ENCODE measurements at places on chromosomes 2 and 18.

DNA sequence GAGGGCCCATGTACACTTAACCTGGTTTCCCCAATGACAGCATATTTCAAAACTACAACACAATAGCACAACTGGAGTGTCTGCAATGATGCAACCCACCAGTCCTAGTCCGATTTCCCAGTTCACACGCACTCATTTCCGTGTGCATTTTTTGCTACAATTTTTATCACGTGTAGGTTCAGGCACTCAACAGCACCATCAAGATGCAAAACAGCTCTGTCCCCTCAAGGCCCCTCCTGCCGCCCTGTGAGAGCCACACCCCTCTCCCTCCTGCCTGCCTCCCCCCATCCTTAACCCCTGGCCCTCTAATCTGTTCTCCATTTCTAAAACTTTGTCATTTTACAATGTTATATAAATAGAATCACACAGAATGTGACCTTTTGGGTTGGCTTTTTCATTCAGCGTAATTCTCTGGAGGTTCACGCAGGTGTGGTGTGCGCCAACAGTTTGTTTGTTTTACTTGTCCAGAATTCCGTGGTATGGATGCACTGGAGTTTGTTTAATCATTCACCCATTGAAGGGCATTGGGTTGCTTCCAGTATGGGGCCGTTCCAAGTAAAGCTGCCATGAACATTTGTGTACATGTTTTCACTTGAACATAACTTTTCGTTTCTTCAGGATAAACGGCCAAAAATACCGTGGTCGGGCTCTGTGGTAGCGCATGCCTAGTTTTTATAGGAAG is 8.4 kb downstream of the KCNIP3 start:
- peak; percentile 29 for DNase-seq

DNA sequence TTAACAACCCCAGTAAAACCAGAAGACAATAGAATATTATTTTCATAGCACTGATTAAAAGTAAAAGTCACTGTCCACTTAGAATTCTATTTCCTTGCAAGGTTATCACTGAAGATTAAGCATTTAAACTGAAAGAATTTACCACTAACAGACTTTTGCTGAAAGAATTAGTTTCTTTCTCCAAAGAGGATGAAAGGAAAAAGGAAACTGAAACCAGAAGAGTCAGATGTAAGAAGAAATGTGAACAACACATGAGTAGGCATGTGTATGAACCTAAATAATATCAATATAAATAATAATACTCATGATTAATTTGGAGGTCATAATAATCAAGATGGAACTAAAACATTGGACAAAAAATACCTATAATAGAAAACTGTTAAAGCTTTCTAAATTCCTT is 82.4 kb upstream of the KLHL29 start:
- no peak for DNase-seq

DNA sequence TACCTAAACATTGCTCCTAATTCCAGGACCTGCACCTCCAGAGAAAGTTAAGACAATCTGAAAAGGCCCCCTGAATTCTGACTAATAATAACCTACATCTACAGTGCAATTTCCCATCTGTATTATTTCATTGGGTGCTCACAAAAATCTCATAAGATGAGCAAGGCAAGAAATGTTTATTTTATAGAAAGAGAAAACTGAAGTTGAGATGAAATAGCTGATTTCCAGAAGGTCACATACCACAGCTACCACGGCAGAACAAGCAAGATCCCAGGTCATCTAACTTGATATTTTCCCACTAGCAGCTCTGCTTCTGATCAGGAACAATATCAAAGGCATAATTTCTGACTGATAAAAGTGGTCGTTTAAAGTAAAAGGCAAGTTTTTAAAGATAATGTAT is 105.8 kb upstream of the COL5A2 start:
- DNase-seq = peak; percentile 24

DNA sequence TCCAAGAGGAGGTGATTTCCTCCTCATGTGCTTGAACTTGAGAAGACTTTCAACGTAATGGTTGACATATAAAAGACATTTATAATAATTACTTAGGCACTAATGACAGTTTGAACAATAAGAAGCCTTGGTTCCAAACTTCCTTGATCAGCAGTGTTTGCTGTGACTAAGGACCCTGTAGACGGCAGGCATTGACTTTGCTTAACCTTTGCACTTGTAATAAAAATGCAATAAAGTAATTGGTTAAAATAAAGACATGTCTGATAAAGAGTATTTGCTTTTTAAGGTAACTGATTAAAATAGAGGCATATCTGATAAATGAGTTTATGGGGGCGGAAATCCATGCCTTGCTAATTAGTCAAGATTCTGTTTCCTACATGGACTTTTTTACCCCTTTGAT is 82.2 kb upstream of the ST8SIA3 start:
- DNase-seq = no peak

DNA sequence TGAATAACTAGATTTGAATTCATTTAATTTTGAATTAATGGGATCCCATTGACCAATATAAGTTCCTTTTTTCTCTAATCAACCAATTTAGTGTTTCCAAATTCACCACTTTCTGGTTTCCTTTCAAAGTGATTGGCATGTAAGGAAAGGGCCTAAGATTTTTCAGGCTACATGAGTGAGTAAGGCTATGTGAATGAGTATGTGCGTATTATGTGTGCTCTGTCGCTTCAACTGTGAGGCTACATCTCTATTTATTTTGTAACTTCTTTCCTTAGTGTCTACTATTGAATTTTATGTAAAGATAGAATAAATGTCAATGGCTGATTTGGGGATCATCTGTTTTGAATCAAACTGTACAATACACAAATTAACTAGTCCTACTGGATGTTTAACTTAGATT is 110.6 kb downstream of the ABCA12 start:
- peak; percentile 20 for DNase-seq

DNA sequence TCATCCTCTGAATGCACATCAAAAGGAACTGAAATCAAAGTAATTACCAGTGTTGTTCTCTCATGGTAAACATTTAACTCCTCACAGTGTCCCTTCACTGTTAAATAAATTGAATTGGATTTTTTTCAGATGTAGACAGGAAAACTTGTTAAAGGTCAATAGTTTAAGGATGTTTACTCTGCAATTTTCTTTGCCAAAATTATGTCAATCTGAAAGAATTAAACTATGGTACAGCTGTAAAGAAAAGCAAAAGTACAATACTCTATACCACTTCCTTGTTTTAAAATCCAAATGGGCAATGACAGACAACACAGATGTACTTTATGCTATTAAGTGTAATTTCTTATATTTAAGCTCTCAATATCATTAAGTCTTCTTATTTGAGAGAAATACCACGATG is 153.2 kb downstream of the WDPCP start:
- no peak for DNase-seq

GRCh38 chr18:43665105-43665788 is 388.0 kb upstream of the SYT4 start:
- peak; percentile 97 for DNase-seq

DNA sequence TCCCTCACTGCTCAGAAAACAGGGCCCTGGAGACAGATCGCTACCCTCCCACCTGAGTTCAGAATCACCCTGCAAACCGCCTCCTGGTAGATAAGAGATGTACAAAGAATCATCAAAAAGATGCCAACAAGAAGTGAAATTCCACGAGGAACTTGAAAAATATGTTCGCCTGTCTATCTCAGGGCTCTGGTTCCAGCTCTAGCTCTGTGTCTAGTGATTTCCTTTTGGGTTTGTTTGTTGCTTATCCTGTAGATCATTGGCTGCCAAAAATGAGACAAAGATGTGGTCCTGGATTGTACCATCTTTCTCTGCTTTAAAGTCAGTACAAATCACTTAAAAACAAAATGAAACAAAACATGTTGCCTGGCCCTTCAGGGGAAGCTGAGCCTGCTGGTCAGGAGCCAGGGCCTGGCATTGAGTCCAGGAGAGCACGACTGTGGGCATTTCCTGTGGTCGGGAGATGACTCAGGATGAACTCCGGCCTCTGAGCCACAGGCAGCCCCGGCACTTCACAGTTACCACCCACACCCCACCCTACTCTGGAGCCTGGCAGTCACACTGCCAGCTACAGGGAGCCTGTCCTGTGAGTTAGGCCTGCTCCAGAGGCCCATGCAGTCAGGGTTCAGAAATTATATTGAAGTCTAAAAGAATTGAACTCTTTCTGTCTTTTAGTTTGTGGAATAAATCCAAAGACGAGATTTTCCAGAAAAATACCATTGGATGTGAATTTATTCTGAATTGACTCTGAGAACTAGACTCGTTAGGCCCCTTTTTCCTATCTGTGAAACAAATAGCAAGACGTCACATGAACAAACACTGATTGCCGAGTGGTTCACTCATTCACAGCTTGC is 8.0 kb upstream of the ITGB6 start:
- peak; percentile 98 for DNase-seq

DNA sequence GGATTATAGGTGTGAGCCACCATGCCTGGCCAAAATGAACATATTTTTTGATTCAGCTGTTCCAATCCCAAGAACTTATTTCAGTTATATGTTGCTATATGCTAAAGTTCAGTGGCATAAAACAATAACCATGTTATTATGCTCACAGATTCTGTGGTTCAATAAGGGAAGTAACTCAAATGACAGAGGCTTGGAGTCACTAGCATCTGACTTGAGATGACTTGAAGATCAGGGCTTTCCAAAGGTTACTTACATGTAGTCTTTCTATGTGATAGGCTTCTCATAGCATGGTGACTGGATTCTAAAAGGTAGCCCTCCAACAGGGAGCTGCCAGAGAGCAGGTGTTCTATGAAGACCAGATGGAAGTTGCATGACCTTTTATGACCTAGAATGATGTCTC is 17.2 kb downstream of the CLK1 start:
- DNase-seq = no peak

DNA sequence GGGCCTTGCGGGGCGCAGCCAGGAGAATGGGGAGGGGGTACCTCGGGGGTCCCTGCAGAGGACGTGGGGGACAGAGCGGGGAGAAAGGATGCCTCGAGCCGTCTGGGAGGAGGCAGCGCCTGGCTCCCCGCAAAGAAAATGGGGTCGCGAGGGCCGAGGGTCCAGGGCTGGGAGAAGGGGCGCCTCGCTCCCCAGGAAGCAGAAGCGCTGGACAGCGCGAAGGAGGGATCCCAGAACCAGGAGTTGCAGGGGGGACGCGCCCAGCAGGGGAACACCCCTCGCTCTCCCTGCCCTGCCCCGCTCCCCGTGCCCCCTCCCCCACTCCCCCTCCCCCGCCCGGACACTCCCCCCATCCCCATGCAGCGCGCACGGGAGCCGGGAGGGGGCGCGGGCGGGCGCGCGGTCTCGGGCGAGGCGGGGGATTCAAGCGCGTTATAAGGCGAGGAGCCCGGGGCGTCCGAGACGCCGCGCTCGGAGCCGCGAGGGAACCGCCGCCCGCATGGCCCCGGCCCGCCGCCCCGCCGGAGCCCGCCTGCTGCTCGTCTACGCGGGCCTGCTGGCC is at the start of gene ERFE:
TSS of gene ERFE (plus strand) at position 462 of the 562 bp plus-strand sequence. CDS start at position 500, 38 bp downstream.
- DNase-seq = peak; percentile 69

- no peak for DNase-seq
These were observed 163.4 kb downstream of the INHBB start for GRCh38 chr2:120509213-120509815.

GRCh38 chr2:234632527-234633391 is 135.9 kb upstream of the ARL4C start:
- peak; percentile 7 for DNase-seq

GRCh38 chr2:109711230-109712122 is 82.6 kb upstream of the RGPD5 start:
- DNase-seq = no peak

GRCh38 chr2:41771710-41772109 is 276.1 kb upstream of the PKDCC start:
- no peak for DNase-seq

DNA sequence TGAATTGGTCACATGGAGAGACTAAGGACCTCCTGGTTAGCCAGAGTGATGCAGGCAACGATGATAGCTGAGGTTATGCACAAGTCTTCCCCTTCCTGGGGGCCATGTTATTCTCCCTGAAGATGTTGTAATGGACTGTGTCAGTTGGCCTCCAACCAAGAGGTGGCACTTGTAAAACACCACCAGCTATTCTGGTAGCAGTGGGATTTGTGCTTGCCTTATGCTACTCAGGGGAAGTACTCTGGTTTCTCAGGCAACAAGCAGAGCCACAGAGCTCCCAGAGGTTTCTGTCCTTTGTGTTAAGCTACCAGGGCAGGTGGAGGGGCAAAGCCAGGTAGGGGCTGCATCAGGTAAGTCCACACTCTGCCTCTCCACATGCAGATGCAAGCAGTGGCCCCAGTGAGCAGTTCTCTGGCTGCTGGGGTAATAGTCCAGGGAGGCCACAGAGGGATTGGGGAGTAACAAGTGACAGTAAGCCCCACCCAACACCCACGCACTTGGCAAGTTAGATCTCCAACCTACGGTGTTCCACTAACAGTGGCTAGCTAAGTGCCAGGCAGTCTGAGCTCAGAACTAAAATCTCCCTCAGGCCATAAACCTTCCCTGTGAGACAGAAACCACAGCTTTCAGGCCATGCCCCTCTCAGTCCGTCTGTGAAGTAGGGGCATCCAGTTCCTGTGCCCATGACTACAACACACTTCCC is 99.7 kb downstream of the RND3 start:
- peak; percentile 35 for DNase-seq

DNA sequence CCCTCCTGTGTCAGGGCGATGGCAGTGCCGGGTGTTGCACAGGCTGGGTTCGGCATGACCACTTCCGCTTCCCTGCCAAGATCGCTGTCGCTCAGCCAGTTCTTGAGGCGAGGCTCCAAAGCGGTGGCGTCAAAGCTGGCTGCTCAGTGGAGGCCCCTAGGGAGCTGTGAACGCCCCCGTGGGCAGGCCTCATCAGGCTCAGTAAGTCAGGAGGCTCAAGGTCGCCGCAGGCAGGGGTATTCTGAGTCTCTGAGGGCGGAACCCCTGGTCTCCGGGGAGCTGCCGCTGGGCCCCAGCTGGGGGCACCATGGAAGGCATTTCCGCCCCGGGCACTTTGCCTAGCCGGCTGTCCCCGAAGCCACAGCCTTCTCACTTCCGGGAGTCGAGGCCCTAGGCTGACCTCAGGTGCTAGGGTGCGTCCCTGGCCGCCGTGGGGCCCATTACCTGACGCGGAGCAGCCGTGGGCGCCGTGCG is 210.4 kb downstream of the SOCS6 start:
- DNase-seq = no peak

DNA sequence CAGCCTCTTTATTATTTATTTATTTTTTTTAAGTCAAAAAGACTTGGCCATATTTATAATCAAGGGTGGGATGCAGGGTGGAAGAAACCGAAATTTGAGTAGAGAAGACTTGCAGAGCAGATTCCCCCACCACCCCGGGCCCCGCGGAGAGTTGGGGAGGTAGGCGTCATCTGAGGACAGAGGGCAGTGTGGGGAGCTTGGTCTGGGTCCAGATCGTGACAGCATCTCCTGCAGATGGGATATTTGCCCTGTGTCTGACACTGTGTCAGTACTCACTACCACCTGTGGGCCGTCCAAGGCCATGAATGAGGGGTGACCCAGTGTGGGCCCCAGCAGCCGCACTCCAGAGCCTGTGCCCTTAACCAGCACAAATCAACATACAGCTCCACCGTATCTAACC is 10.5 kb upstream of the PRELID3A start:
- no peak for DNase-seq

DNA sequence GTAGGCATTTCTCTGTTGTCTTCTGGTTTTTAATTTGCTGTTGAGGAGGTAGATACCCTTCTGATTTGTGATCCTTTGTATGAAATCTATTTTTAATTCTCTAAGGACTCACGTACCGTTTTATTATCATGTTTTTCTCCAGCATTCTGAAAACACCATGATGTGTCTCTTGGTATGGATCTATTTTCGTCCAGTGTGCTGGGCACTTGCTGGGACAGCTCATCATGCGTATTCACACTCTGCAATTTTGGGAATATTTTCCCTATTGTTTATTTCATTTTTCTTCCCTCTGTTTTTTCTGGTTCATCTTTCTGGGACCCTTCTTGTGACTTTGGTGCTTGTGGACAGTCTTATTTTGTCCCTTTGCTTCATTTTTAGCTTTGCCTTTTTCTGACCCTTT is 21.9 kb downstream of the RPIA start:
- no peak for DNase-seq
